Activated CD8-positive, alpha-beta T cell treated with anti-CD3 and anti-CD28 coated beads, Interleukin-2, amount 10 ng/mL, durations not matched to agents 7 days and 5 days (primary cell): ENCODE measurements at places on chromosomes 3 and 15. TPM values are rescaled to one million over a fixed set of nuclear protein-coding genes. Genes with fewer than 3 reads are reported as not detected.

DZIP1L gene
- not detected for total RNA-seq

TMEM108 gene
- total RNA-seq: not detected

GLDN gene
- not detected for total RNA-seq

DOCK3 gene
- total RNA-seq: 3.4 TPM

PLA2G4D gene
- total RNA-seq: not detected

REC114 gene
- not detected for total RNA-seq

ARPP19 gene
- 182 TPM for total RNA-seq

DNAH12 gene
- 0.05 TPM for total RNA-seq

BUB1B gene
- total RNA-seq: 91.9 TPM

CDHR4 gene
- not detected for total RNA-seq
